Stimulated activated naive CD4-positive, alpha-beta T cell (primary cell): ENCODE measurements at places on chromosomes 5 and 9.

GRCh38 chr5:66072031-66072430 lies 72.1 kb upstream of the SREK1 start:
- DNase-seq: no peak

GRCh38 chr5:148569948-148570347 lies 84.4 kb downstream of the HTR4 start:
- no peak for DNase-seq

GRCh38 chr9:113056191-113057106 lies at the start of gene ZFP37:
ZFP37 (minus strand) TSS chr9:113056724; CDS start chr9:113056688, 36 bp downstream.
- peak; percentile 39 for DNase-seq

DNA sequence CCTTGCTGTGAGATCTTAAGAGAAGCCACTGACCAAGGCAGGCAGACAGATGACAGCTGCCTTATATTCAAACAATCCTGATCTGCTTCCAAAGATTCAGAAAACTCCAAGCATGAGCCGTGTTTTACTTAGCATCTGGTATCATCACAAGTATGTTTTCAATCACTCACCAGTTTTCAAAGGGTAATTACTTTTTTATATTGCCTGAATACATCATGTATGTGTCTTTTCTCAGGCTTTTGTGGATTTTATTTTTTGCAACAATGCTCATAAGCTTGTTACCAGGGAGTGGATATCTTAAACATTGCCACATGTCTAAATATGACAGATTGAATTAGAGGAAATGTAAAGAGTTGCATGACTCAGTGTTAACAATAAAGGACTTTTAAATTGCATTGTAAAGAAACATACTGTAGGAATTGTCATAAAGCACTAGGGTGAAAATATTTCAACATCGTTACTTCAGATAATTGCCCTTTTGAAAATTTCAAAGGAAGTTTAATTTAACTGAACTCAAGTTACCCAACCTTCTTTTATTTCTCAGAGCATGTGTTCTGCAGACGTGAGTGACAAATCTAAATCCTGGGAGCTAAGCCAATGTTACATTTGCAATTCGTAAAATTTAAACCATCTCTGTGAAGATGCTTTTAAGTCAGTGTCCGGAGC lies 326.1 kb downstream of the PLK2 start:
- DNase-seq: no peak

DNA sequence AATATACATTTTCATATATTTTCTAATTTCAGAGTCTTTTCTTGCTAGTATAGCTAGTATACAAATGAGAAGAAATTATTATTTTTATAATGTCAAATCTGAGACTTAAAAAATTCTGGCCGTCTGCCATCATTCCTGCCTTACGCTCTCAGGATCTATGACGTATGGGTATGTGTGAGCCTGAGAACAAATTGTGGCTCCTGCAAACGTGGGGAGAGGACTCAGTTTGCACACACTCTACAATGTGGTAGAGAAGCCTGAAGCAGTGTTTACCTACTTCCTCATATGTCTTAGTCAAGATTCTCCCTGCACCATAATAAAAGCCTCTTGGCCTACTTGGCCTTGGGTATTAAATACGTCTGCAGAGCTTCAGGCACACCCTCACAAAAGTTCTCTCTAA lies 825.4 kb downstream of the SEMA5A start:
- no peak for DNase-seq

GRCh38 chr9:76886318-76886717 lies 19.6 kb downstream of the PRUNE2 start:
- DNase-seq: no peak
